Suprapubic skin (tissue), 4 donors: ENCODE measurements at places on chromosomes 7 and 10. TPM values are rescaled to one million over a fixed set of nuclear protein-coding genes. Genes with fewer than 3 reads are reported as not detected.

- DNase-seq, result no peak
- H3K4me1 ChIP-seq, result no peaks in the 10 kb centered on the region
- H3K27me3 ChIP-seq, result no peaks in the 10 kb centered on the region
These were observed 45.5 kb upstream of the VKORC1L1 start for GRCh38 chr7:65827366-65827765.

- peaks cover 29% of the 10 kb centered on the region for H3K4me1 ChIP-seq
- no peak overlapping the region for H3K27ac ChIP-seq
- H3K4me3 ChIP-seq, result peak overlapping the region; percentile 100
These were observed 1.6 kb downstream of the TRRAP start for GRCh38 chr7:98879979-98880315.

DNA sequence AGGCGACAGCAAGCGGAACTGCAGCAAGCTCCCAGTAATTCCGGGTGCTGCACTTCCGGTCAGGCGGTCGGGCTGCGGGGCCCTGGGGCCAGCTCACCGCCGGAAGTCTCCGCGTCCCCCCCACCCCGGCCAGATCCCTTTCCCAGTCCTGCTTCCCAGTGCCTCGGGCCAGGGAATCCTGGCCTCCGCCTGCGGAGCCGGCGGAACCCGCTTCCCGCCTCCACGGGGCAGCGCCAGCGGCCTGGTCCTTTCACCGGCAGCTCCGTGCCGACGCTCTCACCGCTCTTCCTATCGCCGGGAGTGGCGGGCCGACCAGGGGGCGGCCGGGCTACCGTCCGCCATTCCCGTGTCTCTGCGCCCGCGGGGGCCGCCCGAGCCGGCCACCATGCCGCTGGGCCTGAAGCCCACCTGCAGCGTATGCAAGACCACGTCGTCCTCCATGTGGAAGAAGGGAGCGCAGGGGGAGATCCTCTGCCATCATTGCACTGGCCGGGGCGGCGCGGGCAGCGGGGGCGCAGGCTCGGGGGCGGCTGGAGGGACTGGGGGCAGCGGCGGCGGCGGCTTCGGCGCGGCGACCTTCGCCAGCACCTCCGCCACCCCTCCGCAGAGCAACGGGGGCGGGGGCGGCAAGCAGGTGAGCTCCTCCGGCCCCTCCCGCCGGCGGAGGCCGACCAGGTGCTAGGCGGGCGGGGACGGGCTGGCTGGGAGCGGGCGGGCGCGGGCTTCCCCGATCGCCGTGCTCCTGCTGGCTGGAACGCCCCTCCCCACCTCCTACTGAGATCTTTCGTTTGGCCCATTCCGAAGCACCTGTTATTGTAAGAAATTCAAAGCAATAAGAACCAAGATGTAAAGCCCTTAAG, at the start of gene GATAD1:
TSS of gene GATAD1 (plus strand) at position 138 of the 860 bp plus-strand sequence. CDS start at position 386, 248 bp downstream.
- peaks cover 27% of the 10 kb centered on the region for H3K36me3 ChIP-seq
- peak within 1 kb of the TSS; percentile 97 for H3K27ac ChIP-seq
- H3K27me3 ChIP-seq, result no peaks in the 10 kb centered on the region
- H3K4me3 ChIP-seq, result peak within 1 kb of the TSS; percentile 94

- no peaks in the 10 kb centered on the region for H3K4me1 ChIP-seq
- H3K4me3 ChIP-seq, result no peak overlapping the region
- no peak overlapping the region for H3K27ac ChIP-seq
- no peaks in the 10 kb centered on the region for H3K27me3 ChIP-seq
- DNase-seq, result no peak
- H3K36me3 ChIP-seq, result no peaks in the 10 kb centered on the region
These were observed 402.4 kb upstream of the LRGUK start for GRCh38 chr7:133724694-133725093.

- peak overlapping the region; percentile 71 for H3K27ac ChIP-seq
- no peak overlapping the region for H3K4me3 ChIP-seq
- H3K27me3 ChIP-seq, result no peaks in the 10 kb centered on the region
These were observed 533.1 kb downstream of the KCNMA1 start for GRCh38 chr10:77104459-77104980.

- DNase-seq, result no peak
- peaks cover 74% of the 10 kb centered on the region for H3K4me1 ChIP-seq
- H3K4me3 ChIP-seq, result no peak overlapping the region
- H3K27me3 ChIP-seq, result no peaks in the 10 kb centered on the region
These were observed 35.6 kb downstream of the PLAC9 start for GRCh38 chr10:80168162-80168511.

DNA sequence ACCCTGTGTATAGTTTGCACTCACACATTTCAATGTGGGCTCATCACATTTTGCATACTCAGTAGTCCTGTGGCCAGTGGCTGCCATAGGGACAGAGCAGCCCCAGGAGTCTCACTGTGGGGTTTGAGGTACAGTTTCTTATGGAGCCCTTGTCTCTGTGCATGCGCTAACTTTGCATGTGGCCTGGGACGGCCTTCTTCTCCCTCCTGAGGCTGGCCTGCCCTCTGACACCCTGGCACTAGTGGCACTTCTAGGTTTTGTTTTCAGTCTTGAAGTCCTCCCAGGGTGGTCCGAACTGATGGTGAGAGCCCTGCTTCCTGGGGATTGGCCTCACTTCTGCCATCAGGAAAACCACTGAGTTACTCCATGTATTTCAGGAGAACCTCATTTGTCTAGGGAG, 21.2 kb downstream of the NACAD start:
- H3K4me1 ChIP-seq, result no peaks in the 10 kb centered on the region
- no peaks in the 10 kb centered on the region for H3K27me3 ChIP-seq
- H3K27ac ChIP-seq, result no peak overlapping the region
- H3K36me3 ChIP-seq, result peaks cover 82% of the 10 kb centered on the region

GRCh38 chr10:12667052-12667451, 317.7 kb downstream of the CAMK1D start:
- peaks cover 12% of the 10 kb centered on the region for H3K4me1 ChIP-seq
- no peak overlapping the region for H3K27ac ChIP-seq
- H3K4me3 ChIP-seq, result no peak overlapping the region
- no peak for DNase-seq
- no peaks in the 10 kb centered on the region for H3K36me3 ChIP-seq
- H3K27me3 ChIP-seq, result no peaks in the 10 kb centered on the region

GRCh38 chr7:132295175-132295574, 281.1 kb downstream of the PLXNA4 start:
- H3K36me3 ChIP-seq, result no peaks in the 10 kb centered on the region
- H3K27me3 ChIP-seq, result no peaks in the 10 kb centered on the region
- no peak for DNase-seq
- H3K4me3 ChIP-seq, result no peak overlapping the region

DNA sequence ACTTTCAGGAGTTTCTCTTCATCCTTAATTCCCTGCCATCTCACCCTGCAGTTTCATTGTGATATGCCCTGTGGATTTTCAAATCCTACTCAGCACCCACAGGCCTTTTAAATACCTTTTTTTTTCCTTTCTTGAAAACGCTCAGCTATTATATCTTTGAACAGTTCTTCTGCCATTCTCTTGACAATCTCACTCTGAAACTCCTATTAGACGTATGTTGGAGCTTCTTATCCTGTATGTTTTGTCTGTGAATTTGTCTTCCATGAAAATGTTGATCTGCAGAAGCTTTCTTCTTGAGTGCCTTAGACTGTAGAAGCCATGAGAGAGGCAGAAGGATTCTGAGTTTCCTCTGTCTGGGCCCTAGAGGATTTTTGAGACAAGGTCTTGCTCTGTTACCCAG, 18.9 kb upstream of the YAE1 start:
- H3K4me1 ChIP-seq, result no peaks in the 10 kb centered on the region
- H3K27ac ChIP-seq, result no peak overlapping the region
- DNase-seq, result no peak

GRCh38 chr7:111190804-111191203, 99.9 kb downstream of the LRRN3 start:
- no peak overlapping the region for H3K4me3 ChIP-seq
- no peaks in the 10 kb centered on the region for H3K27me3 ChIP-seq
- no peaks in the 10 kb centered on the region for H3K36me3 ChIP-seq
- no peak overlapping the region for H3K27ac ChIP-seq
- DNase-seq, result no peak

- no peaks in the 10 kb centered on the region for H3K27me3 ChIP-seq
- no peak overlapping the region for H3K27ac ChIP-seq
- no peak overlapping the region for H3K4me3 ChIP-seq
- peaks cover 9% of the 10 kb centered on the region for H3K4me1 ChIP-seq
These were observed 614.1 kb upstream of the FZD8 start for GRCh38 chr10:36256166-36256565.

DNA sequence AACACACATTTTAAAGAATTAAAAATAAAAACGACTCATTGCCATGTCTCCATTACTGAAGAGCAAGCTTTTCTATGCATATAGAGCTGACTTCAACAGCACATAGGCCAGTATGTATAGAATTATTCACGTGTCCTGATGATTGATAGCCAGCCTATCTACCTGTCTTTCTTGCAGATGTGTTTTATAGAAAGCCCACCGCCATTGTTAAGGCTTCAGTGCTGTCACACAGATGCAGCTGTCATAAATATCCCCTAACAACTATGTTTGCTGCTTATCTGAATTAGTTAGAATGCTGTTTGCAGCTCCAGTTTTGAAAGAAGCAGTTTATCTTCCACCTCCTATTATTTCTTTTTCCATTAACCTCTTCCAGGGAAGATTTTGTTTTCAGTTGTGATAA, 235.9 kb downstream of the SLC25A13 start:
- no peaks in the 10 kb centered on the region for H3K36me3 ChIP-seq
- no peak overlapping the region for H3K27ac ChIP-seq
- H3K27me3 ChIP-seq, result no peaks in the 10 kb centered on the region
- no peak for DNase-seq

Gene CNNM1
- total RNA-seq, result 4.4 TPM

Gene MUC3A
- not detected for total RNA-seq

Gene SPDYE9
- total RNA-seq, result not detected

Gene ADAMTS14
- 0.15 TPM for total RNA-seq
